CD4-positive, alpha-beta T cell treated with Interleukin-12 subunit alpha and Interleukin-12 subunit beta, for 1 hour (primary cell): ENCODE measurements at places on chromosomes 2 and 18.

DNA sequence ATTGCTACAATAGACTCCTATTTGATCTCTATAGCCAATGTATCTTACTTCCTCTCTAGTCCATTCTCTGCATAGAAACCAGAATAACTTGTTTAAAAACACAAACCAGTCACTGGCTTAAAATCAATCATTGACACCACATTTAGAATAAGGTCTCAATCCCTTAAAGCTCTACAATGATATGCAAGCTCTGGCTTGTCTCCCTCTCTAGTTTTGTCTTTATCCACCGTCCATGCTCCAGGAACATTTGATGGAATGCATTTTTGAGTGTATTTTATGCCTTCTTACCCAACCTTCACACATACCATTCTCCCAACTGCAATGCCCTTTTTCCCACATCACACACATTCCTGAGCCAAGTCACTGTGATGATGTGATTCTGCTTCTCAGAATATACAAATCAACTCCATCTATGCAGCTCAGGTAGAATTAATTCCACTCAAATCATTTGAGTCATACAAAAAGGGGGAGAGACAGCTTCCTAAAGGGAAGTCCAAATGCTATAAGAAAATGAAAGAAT lies 1107.2 kb downstream of the DPP10 start:
- no peak for DNase-seq

- no peak for DNase-seq
Observed at GRCh38 chr18:48815179-48815515, 135.6 kb downstream of the SMAD7 start.

GRCh38 chr18:49340446-49340845 lies 120.0 kb downstream of the DYM start:
- no peak for DNase-seq

DNA sequence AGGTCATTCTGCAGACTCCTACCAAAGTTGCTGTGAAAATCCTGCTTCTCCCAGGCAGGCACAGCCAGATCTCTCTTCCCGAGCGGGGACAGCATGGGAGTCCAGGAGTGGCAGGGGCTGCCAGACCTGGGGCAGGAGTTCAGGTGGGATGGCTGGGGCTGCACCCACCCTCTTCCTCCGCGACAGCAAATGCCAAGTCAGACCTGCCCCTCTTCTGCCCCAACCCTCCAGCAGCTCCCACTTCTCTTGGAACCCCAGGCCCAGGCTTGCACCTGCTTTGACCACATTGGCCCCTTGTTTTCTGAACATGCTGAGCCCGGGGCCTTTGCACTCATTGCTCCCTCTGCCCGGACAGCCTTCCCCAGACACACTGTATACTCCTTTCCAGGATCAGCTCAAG lies 288.2 kb upstream of the HS6ST1 start:
- DNase-seq, result no peak

DNA sequence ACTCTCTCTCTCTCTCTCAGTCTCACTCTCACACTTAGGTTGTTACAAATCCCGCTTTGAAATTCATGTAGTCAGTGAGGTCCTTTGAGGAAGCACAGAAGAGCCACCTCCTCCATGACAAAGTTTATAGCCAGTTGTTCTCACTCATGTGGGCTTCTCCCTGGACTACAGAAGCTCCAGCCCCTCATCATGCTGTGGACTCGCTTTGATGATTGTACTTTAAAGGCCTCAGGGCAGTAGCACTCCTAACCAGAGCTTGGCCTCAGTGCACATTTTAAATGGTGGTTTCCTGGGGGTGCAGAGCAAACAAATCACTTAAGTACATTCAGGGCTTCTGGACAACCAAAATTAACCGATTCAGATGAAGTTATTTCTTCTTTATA lies 115.7 kb downstream of the MTCL1 start:
- no peak for DNase-seq

DNA sequence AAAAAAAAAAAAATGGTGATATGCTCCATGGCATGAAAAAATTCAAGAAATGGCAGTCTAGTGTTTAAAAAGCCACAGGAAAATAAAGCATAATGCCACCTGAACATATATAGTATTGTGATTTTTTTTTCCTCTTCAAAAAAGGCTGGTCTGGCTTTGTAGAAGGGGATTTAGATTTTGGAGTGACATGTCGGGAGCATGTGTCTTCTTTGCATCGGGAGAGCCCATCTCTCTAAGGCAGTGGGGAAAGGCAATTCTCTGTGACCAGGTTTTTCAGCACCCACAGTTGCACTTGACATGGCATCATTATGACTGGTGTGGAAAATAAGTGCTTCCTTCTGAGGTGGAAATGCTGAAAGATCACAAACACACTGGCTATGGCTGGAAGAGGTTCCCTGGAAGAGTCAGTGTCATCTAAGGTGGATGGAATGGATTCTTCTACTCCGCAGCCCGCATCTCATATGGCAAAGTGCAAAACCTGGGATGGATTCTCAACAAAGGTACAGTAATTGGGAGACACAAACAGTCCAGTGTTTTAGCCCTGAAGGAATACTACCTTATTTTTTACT lies 172.5 kb downstream of the AGAP1 start:
- peak; percentile 53 for DNase-seq

- peak; percentile 64 for DNase-seq
Observed at GRCh38 chr18:63936156-63936931, 12.8 kb upstream of the HMSD start.

GRCh38 chr18:27005589-27005988 lies 140.1 kb upstream of the AQP4 start:
- DNase-seq, result no peak

GRCh38 chr2:221816566-221816965 lies 244.5 kb upstream of the EPHA4 start:
- DNase-seq, result no peak
